WTC11 (cell line): ENCODE measurements at places on chromosomes 5 and 9.

- DNase-seq, result no peak
These were observed 15.5 kb upstream of the GLRX start for GRCh38 chr5:95838001-95838520.

GRCh38 chr9:5375790-5376477 is 36.3 kb upstream of the RLN1 start:
- no peak for DNase-seq

- DNase-seq, result no peak
These were observed 772 bp upstream of the TARS1 start for GRCh38 chr5:33439905-33440481.

DNA sequence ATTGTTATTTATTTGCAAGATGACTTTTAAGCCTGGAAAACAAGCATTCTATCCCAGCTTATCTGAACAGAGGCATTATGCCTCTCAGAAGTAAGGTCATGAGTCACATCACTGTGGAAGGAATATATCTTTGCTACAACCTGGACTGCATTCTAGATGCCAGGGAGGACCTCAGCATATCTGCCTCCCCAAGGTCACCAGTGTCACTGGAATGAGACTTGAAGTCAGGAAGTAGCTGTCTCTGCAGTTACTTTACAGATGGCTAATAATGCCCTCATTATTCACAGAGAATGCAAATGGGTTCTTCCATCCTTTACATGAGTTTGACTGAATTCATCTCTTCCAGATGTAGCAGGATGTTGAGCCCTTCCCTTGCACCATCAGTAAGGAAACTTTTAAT is 4.4 kb upstream of the FAM13B start:
- DNase-seq, result no peak

GRCh38 chr5:143064218-143064641 is 294.1 kb downstream of the ARHGAP26 start:
- no peak for DNase-seq
